ENCODE measurements at places on chromosomes 5 and 9.

DNA sequence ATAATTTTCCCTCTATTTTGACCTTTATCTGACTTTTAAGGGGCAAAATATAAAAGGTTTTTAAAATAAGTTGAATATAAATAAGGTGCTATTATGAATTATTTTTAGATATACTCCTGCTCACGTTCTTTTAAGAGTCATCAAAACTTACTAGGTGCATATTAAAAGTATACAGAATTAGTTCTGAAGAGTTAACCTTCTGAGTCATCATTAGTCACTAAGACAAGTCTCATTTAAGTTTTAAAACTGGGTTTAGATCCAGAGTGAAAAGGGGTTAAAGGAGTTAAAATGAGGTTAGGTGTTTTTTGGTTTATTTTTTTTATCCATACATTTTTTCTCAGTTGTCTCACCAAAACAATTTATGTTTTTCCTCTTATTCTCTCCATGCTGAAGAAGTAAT, 41.7 kb downstream of the SMIM15 start:
- no peak for DNase-seq

- DNase-seq, result peak; percentile 58
Observed at GRCh38 chr5:71932655-71933338, 174.5 kb upstream of the MAP1B start.

- no peak for DNase-seq
Observed at GRCh38 chr9:77021291-77021894, 1.9 kb downstream of the FOXB2 start.

GRCh38 chr9:16352251-16352650, 518.2 kb downstream of the BNC2 start:
- no peak for DNase-seq

DNA sequence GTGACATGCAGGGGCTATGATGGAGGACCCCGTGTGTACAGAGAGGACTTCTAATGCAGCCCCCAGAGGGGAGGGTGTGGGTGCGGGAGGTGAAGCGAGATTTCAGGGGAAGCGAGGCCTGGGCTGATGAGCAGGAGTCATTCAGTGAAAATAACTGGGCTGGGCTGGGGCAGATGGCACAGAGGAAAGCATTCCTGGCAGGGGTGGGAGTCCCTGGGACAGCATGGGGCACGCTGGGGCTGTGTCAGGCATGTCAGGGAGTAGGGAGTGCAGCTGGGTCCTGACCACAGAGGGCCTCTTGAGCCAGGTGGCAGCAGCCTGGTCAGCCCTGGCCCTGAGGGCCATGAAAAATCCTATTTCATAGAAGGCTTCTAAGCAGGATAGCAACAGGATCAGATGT, 36.6 kb downstream of the COL15A1 start:
- no peak for DNase-seq

DNA sequence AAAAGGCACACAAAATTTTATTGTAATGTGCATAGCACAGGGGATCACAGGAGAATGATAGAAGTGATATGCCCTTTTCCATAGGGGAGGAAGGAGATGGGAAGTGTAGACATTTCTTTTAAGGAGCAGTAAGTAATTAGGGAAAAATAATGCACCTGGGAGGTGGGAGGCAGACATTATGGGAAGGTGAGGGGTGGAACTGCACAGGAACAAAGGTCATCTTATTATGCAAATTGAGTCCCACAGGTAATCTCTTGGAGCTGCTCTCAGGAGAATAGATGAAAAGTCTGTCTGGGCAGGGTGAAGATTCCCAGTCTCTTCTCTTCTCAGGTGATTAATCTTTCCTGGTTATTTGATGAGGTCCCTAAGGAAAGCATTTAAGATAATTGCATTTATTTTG, 331.5 kb downstream of the ENC1 start:
- no peak for DNase-seq

DNA sequence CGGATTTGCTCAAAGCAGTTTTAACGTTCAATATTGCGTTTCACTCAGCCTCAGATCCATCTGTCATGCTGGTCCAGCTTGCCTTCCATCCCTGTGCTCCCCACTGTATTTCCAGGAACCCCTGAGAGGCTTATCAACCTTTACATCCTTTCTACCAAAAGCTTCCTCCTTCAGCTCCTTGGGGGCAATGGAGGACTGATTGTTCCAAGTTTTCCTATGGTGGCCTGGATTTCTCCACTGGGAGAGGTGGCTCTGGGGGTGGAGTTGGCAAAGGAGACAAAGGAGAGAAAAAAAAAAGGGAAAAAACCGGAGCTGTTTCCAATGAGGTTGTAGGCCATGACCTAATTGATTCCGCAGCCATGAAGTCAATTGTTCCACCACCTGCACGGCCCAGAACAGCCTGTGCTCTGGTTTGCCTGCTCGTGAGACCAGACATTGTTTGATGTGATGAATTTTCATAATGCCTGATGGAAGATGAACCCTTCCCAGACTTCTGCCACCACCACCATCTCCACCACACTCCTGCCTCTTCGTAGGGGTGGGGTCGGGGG, 54.1 kb downstream of the ABLIM3 start:
- DNase-seq, result no peak

DNA sequence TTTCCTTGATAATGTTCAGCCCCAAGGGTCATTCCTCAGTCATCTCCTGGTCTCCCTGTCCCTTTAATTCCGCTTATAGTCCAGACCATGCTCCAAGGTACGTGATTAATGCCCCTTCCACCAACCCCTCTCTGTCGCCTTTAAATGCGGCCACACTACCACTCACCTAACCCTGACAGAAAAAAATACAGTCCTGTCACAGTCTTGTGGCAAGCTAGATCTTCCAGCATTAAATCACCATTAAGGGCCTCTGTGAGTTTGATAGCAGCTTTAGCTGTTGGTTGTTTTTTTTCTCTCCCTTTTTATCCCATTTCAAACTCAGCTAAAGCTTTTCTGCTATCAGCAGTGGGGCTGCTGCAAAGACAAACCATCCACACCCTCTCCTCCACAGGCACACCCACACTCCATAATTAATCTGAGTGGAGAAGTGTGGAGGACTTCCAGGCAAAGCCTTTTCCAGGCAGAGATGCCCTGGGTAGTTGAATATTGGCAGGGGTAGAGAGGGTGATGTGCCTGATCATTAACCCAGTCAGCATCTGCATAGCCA, 522.7 kb upstream of the CLINT1 start:
- no peak for DNase-seq

GRCh38 chr9:77594963-77595362, 53.2 kb downstream of the GNA14 start:
- DNase-seq, result no peak

- DNase-seq, result no peak
Observed at GRCh38 chr9:18122171-18122570, 351.8 kb upstream of the ADAMTSL1 start.

- no peak for DNase-seq
Observed at GRCh38 chr9:130029223-130029973, 13.6 kb downstream of the FNBP1 start.

- DNase-seq, result no peak
Observed at GRCh38 chr5:118933703-118934102, 54.6 kb downstream of the DTWD2 start.

DNA sequence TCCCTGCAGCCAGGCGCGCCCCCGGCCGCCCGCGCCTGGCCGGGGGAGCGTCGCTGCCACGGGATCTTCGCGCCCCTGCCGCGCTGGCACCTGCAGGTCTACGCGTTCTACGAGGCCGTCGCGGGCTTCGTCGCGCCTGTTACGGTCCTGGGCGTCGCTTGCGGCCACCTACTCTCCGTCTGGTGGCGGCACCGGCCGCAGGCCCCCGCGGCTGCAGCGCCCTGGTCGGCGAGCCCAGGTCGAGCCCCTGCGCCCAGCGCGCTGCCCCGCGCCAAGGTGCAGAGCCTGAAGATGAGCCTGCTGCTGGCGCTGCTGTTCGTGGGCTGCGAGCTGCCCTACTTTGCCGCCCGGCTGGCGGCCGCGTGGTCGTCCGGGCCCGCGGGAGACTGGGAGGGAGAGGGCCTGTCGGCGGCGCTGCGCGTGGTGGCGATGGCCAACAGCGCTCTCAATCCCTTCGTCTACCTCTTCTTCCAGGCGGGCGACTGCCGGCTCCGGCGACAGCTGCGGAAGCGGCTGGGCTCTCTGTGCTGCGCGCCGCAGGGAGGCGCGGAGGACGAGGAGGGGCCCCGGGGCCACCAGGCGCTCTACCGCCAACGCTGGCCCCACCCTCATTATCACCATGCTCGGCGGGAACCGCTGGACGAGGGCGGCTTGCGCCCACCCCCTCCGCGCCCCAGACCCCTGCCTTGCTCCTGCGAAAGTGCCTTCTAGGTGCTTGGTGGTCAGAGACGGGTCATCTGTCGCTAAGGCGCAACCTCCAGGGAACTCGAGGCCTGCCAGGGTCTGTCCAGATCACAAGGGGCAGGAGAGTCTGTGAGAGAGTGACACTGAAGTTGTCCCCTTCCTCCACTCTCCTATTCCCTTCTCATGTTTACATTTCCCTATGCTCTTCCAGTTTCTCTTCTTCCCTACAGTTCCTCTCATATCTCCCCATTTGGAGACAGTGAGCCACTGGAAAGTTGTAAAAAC, 1.3 kb downstream of the GPR150 start:
- DNase-seq, result no peak

DNA sequence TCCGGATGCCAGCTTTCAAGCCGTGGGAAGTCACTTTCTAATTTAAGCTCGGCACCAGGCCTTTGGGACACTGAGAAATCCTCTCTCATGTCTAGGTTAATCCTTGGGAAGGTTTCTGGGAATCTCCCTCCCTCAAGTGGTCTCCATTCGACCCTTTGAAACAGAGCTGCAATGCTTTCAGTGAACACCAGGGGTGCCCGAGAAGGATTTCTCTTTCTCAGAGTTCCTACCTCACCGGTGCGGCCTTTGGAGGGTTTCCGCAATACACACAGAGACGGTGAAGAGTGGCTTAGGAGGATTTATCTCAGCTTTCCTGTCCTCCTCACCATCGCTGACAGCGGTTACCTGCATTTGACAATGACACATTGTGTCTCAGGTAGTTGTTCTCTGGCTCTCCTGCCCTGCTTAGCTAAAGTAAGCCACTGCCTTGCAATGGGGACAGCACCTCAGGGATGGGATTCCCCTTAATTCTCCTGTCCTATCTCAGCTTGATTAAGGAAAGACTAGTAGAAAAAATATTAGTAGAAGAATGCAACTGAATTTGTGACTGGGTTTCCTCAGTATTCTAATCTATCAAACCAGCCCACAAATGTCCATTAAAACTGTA, 180.6 kb downstream of the GABRG2 start:
- DNase-seq, result no peak

GRCh38 chr5:175281714-175282113, 162.3 kb downstream of the DRD1 start:
- no peak for DNase-seq

DNA sequence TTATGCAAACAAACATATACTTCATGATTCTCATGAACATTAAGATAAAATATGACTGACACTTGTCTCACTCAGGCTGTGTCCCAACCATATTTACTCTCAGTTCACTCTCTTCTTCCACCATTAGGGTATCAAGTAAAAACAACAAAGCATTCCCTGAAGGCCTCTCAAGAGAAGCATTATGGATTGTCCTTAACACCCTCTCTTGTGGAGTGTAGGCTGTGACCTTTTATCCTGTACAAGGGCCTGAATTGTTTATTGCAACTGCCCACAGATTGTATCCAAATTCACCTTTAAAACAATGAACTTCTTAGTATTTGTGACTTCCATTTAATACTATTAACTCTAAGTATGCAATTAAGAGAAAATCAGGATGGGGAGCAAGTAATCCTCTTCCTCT, 78.1 kb downstream of the RICTOR start:
- DNase-seq, result no peak

GRCh38 chr9:116572095-116572748, 114.9 kb upstream of the TRIM32 start:
- no peak for DNase-seq

GRCh38 chr9:135009794-135010585, 77.5 kb upstream of the OLFM1 start:
- no peak for DNase-seq

DNA sequence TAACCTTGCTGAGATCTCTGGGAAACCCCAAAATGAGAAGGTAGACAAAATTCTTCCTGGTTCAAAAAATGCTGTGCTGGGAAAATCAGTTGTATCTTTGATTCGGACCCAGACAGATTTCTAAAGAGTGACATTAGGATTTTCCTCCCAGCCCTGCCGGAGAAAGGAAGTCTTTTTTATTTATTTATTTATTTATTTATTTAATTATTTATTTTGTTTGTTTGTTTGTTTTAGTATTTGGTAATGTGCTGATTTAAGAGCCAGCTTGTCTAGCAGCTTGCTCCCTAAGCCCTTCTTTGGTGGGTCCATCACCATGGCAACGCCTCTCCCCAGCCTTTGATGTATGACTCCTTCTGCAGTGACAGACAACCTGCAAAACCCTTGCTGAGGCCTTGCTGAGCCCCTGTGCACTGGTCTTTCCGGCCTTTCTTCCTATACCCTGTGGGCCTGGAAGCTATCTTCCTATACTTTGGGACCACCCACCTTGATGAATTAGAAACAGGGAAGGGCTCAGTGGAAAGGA, 60.6 kb upstream of the AFAP1L1 start:
- DNase-seq, result no peak

DNA sequence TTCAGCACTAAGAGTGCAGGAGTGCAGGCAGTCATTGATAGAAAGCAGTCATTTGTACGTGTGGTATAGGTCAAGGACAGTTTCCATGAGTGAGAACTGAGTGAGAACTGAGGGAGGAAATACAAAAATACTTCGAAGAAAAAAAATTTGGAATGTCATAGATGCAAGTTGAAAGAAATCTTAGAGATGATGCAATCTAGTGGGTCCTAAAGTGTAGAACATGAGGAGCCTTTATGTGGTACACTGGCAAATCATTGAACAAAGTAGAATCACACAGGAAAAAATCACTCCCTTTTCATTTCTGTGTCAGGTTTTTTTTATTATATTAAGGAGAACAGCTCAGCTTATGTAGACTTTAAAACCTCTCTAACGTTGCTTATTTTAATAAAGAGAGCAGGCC, 26.4 kb upstream of the SLC1A1 start:
- no peak for DNase-seq

DNA sequence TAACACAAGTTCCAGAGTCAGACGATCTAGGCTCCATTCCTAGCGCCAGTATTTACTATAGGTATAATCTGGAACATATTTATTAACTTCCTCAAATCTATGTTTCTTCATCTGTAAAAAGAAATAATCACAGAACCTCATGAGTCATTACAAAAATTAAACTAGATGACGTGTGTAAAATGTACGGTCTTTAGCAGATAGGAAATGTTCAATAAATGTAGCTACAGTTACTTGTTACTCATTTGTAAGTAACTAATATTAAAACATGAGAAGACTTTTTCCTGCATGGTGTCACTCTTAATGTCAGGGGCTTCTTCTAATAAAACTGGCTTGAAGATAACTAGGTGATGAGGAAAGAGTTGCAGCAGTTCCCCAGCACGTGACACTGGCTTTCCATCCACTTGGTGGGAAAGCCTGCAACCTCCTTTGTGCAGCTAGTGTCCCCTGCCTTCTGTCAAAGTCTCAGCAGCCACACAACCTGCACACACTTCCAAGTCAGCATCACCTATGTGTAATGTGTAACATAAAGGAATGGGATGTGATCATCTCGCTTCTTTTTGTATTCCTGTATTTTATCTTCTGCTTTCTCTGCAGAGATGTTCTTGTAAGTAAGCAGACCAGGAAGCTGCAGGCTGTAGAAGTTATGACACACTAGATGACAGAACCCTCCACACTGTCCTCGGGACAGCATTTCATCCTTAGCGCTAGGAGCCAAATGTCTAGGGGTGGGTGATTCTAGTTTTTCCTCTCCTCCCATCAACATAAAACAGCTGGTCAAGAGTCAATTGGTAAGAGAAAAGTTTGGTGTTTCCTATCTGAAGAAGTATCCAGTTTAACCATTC, 1.8 kb upstream of the JAKMIP2 start:
- DNase-seq, result no peak

Data from DMS153 (cell line).